ENCODE measurements at places on chromosomes 5 and 9. TPM values are rescaled to one million over a fixed set of nuclear protein-coding genes. Genes with fewer than 3 reads are reported as not detected.

The PCDHB6 gene
- not detected for polyA plus RNA-seq

- no peak for DNase-seq
Measured at GRCh38 chr5:72508241-72509170, 1.3 kb upstream of the ZNF366 start.

DNA sequence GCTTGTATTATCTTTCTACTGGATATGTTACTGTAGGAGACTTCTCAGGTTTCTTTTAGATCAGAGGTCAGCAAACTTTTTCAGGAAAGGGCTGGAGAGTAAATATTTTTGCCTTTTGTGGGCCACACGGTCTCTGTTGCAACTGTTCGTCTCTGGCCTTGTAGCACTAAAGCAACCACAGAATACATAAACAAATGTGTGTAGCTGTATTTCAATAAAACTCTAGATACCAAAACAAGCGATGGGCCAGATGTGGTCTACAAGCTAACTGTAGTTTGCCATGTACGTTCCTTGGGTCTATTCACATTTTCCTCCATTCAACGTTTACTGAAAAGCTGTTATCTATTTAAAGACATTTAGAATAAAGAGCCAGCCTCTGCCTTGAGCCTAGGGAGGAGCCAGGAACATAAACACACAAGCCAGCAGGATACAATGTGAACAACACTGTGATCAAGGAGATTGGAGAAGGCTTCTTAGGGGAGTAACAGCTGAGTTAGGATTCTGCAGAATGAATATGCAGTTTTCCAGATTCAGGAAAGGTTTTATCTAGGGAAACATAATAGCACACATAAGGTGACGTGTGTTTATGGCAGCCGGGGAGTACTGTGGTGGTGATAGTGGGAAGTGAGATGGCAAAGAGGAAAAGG, 33.0 kb upstream of the HOMER1 start:
- DNase-seq: no peak

DNA sequence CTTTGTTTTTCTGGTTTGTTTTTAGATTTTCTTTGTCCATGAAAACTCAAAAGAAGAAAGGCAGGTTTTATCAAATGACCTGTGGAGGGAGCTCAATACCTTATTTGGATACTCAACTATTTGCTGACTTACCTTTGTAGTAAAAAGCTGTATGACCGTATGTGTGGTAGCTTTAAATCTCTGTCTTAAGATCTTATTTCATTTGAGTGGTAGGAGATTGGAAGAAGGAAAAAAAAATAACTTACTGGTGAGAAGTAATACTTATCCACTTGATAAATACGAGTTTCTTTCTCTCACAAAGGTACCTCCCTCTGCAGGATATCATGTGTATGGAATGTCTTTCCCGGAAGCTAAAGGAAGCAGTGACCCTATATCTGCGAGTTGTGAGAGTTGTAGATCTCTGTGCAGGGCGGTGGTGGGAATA, 15.0 kb downstream of the FBXO38 start:
- DNase-seq: no peak

GRCh38 chr9:96222132-96222531, 79.8 kb downstream of the HSD17B3 start:
- no peak for DNase-seq

GRCh38 chr5:178281331-178281730, 48.7 kb upstream of the PHYKPL start:
- DNase-seq: no peak

DNA sequence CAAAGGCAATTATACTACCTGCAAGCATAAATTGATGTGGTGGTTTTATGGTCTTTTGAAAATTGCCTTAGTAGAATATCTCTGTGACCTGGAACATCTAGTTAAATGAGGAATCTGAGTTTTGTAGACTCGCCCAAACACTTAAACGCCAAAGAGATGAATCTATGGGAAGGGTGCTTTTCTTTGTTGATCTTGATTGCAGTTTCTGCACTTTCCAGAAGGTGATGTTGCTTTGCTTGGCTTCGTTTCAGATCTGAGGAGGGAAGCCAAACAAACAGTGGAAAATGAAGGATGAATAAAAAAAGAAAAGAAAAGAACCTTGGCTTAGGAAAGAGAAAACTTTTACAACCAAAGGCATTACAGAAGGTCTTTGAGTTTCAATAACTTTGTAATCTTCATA, 1021.2 kb downstream of the NR2F1-AS1 start:
- DNase-seq: no peak

DNA sequence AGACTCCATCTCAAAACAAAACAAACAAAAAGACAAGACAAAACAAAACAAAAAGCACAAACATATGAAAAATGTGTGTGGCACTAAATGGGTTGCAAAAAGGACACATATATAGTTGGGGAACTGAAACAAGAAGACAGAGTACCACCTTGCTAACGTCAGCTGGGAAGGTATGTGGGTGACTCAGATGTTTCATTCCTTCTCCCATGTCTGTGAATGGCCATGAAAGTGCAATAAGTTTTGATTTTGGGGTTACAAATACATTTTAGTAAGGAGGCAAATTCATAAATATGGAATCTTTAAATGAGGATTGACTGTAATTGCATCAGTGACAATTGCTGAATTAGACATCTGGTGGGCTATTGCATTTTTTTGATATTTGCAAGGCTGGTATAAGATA, 81.6 kb upstream of the KLF4 start:
- DNase-seq: no peak

GRCh38 chr9:114303571-114303970, 19.3 kb upstream of the ORM1 start:
- no peak for DNase-seq

- DNase-seq: no peak
Measured at GRCh38 chr5:33470544-33470943, 29.8 kb downstream of the TARS1 start.

DNA sequence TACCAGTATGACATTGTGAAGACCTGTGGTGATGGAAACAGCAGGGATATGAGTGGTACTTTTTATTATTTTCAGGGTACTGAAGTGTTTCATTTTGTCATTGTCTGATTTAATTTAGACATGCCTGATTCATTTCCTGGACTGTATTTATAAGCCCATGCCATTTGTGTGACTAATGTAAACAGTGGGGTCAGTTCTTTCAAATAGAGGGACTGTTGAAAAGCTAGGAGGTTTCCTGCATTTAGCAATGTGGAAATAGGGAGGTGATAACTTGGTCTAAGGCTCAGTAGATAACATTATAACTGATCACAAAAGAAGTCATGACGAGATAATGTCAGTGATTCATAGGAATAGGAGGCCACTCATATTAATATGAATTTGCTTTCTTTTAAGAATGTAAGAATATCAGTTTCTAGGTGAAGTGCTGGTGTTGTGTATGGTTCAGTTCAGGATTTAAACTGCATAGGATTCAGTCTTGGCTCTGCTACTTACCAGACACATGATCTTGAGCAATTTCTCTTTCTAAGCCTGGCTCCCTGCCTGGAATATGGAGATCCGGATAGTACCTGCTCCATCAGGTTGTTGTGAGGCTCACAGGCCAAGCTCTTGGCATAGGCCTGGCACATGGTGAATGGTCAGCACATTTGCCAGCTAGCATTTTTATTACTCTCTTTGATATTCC, 7.5 kb downstream of the RASGRF2 start:
- no peak for DNase-seq

- DNase-seq: no peak
Measured at GRCh38 chr5:179272326-179273072, 72.8 kb downstream of the ADAMTS2 start.

- DNase-seq: no peak
Measured at GRCh38 chr5:90982576-90982975, 400.5 kb downstream of the ARRDC3 start.

The PCDHA3 gene
- polyA plus RNA-seq: not detected

The SPINK5 gene
- polyA plus RNA-seq: not detected

DNA sequence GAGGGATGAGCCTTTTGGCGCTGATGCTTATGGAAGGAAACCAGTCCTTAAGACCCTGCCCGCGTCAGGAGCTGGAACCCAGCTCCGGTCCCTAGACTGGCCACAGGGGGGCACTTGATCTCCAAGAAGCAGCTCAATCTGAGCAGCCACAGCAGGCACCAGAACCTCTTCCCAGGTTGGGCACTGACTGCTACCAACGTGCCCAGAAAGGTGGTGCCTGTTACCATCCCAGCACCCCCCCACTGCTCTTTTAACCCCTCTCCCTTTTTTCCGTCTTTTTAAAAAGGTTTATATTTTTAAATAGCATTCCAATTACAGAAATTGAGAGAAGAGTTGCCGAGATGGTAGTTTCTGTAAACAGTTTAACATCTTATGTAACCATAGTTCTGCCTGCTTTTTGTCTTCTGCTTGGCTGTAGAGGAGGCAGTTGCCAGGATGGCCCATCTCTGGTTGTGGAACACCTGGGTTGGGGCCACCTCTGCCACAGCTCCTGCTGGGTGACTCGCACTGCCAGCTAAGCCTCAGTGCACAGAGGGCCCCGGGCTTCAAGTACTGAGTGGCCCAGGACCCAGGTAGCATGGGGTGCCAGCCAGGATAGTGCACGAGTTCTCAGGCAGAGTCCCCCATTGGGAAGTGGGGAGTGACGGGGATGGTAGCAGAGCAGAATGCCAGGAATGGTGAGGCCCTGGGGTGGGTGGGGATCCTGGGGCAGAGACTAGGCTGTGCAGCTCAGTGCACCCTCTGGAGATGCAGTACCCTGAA, 62.8 kb downstream of the PFDN1 start:
- peak; percentile 8 for DNase-seq

DNA sequence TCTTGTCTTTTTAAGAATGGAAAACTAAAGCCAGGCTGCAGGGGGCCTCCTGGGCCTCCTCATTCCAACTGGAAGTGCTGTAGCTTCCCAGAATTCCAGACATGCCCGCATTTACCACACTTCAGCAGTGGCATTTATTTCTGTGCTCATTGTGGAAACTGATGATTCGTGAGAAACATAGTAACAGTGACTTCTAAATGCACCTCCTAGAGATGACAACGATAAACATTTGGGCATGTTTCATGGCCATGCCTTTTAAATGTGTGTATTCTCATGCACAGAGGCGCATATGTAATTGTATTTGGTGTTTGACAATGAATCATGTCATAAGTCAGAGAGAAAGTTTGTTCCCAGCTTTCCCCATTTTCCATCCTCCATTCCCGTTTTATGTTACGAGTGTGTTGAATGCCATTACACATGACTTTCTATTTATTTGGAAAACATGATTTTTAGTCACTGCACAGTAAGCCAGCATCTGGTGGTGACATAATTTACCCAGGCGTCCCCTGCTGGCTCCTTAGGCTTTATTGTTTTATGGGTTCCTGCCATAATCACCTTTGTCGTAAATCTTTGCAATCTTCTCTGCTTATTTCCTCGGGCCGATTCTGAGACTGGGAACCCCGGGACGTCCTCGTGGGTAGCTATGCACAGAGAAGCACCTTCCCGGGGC, 68.8 kb upstream of the FCN2 start:
- DNase-seq: no peak

DNA sequence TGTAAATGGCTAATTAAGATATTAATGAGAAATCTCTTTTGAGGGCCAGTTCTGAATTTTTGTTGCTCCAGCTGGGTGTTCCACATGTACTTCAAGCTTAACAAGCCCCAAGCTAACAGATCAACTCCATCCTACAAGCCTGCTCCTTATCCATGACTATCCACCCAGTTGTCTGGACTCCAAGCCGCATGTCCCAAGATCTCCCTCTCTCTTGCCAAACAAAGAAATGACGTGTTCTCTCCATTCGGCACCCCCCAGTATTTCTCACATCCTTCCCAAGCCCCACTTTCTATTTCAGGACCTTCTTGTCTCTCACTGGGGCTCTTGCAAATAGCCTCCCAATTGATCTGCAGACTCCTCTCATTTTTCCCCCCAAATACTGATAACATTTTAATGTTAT, 15.8 kb upstream of the PTPN3 start:
- no peak for DNase-seq

DNA sequence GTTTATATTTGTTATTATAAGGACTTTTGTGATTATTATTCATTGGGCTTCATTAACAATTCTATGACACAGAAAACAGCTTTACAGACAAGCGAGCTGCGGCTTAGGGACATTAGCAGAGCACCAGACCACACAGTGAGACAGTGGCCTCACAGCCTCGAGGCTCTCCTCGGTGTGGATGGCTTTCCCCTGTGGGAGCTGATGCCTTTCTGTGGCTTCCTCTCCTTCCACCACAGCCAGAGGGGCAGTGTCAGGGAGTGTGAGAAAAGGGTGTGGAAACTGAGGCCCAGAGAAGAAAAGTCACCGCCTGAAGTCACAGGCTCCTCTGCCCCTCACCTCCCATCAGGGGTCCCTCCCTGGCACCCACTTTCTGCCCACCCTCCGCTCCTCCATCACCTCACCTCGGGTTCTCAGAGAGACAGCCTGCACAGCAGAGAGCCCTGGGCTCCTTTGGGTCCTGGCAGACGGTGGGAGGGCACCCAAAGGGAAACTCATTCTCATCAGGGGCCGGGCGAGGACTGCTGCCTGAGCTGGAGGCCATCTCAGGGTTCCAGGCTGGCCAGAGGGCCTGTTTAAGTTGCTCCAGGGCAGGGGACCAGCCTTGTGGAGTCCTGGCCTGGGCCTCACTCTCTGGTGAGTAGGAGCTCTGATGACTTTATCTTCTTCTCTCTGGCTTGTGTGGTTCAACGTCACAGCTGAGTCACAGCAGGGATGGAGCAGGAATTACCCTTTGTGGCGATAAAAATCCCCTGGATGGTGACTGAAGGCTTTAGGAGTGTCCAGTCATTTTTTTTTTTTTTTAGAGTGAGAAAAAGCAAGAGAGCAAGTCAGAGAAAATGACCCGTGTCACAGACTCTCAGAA, 830 bp downstream of the TRAF1 start:
- DNase-seq: peak; percentile 63

DNA sequence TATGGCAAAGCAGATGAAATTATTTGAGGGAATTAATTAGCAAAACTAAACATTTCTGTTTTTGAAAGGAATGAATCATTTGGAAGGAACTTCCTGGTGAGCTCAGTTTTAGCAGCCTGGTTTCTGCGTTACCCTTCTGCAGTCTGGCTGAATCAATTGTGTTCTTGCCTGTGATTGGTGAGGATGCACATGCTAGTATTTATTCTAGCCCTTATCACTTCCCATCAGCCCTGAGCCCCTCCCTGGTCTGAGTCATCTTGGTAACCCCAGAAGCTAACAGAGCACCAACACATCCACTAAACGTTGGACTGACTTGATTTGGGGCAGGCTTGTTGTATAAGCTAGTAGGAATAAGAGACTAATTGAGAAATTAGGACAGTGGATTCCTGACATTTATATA, 6.6 kb downstream of the TJP2 start:
- DNase-seq: no peak

- DNase-seq: no peak
Measured at GRCh38 chr9:113673726-113674125, 202.4 kb upstream of the ZNF618 start.

The SPATA31E1 gene
- polyA plus RNA-seq: not detected

All from immature natural killer cell (primary cell).